Stimulated activated CD4-positive, alpha-beta T cell treated with anti-CD3 and anti-CD28 coated beads, Interleukin-2, amount 100 ng/mL, for 24 hours (primary cell): ENCODE measurements at places on chromosomes 6 and 20.

DNA sequence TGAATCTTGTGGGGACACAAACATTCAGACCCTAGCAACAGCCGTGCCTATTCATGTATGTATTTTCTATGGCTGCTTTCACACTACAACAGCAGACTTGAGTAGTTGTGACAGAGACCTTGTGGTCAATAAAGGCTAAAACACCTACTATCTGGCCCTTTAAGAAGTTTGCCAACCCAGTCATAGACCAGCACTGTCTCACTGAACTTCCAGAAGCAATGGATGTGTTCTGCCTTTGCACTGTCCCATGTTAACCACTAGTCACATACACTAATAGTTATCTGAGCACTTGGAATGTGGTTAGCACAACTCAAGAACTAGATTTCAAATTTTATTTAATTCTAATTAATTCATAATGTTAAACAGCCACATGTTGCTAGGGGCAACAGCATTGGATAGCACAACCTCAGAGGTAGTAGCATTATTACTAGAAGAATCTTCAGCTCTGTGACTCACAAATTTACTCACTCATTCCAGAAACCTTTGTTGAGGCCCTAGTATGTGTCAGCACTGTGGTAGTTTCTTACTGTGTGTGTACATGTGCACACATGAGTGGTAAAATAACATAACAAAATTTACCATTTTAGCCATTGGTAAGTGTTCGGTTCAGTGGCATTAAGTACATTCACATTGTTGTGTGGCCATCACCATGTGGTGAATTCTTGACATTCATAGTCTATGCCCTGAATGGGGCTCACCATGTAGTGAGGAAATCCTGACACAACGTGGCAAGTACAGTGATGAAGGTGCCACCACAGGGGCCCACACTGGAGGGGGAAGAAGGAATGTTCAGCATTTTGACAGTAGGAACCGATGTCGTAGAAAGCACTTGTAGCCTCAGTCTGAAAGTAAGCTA, 107.3 kb downstream of the CEP57L1 start:
- no peak for DNase-seq

GRCh38 chr20:11176431-11176830, 502.6 kb upstream of the JAG1 start:
- no peak for DNase-seq

GRCh38 chr20:23269954-23270353, 80.6 kb upstream of the NXT1 start:
- no peak for DNase-seq

- DNase-seq: no peak
These were observed 82.1 kb upstream of the SIRPA start for GRCh38 chr20:1813101-1813529.

DNA sequence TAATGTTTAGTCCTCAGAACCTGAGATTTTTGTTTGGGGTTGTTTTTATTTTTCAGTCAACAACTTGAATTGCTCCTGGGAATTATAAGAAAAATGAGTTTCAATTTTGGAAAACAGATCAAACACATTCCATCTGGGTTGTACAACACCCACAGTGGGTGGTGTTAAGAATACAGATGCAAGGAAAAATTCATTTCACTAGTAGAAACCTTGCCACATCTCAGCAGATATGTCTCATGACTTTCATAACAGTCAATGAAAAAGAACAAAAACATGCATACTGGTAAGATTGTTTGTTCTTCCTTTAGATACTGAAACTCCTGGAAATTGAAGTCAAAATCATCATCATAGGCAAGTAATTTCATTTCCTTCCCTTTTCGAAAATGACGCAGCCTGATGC, 78.9 kb downstream of the MOXD1 start:
- no peak for DNase-seq

GRCh38 chr6:22326500-22326899, 29.7 kb upstream of the PRL start:
- DNase-seq: no peak
